ENCODE measurements at places on chromosomes 13 and 19.
A peak's percentile ranks its signal among the peaks of the same experiment; 100 is the strongest.

DNA sequence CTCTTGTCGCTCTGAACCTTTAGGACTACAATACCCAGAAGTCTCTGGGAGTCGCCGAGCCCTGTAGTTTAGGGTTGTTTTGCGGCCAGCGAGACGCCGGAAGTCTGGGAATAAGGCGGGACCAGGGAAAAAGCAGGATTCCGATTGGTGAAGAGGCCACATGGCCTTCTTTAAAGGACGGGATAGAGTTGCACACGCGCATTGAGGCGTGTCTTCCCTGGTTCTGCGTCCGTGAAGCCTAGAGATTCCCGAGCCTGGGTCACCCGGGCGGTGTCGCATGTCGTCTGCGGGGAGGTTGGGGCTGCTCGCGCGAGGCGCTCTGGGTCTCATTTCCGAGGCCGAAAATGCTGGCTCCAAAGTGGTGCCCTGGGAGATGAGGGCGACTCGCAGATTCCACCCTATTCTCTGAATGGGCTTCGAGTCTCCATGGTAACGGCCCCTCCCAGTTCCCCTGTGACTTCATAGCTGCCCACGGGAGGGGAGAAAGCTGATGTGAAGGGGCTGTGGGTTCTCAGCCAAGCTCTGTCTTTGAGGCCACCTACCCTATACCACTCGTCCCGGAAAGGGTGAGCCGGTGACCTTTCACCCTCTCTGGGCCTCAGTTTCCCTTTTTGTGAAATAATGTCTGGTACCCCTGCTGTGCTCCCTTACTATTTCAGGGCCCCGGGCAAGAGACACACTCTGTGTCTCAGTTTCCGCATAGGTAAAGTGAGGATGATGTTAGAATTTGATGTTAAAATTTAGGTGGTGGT is 614 bp upstream of the ZSCAN5A start:
- peak; percentile 94 for DNase-seq

DNA sequence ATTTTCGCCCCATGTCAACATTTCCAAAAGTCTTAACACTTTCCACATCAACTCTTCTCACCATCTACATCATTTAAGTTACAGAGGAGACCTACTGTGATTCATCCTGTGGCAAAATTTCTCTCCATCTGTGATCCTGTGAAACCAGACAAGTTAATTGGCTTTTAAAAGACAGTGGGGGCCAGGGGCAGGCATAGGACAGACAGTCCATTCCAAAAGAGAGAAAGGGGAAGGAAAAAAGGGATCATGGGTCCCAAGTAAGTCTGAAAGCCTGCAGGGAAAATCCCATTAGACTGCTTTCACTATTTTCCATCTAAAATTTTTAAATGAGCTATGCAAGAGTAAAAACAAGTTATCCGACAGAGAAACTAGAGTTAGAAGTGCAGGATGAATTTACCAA is 121.0 kb downstream of the MRPL57 start:
- no peak for DNase-seq

DNA sequence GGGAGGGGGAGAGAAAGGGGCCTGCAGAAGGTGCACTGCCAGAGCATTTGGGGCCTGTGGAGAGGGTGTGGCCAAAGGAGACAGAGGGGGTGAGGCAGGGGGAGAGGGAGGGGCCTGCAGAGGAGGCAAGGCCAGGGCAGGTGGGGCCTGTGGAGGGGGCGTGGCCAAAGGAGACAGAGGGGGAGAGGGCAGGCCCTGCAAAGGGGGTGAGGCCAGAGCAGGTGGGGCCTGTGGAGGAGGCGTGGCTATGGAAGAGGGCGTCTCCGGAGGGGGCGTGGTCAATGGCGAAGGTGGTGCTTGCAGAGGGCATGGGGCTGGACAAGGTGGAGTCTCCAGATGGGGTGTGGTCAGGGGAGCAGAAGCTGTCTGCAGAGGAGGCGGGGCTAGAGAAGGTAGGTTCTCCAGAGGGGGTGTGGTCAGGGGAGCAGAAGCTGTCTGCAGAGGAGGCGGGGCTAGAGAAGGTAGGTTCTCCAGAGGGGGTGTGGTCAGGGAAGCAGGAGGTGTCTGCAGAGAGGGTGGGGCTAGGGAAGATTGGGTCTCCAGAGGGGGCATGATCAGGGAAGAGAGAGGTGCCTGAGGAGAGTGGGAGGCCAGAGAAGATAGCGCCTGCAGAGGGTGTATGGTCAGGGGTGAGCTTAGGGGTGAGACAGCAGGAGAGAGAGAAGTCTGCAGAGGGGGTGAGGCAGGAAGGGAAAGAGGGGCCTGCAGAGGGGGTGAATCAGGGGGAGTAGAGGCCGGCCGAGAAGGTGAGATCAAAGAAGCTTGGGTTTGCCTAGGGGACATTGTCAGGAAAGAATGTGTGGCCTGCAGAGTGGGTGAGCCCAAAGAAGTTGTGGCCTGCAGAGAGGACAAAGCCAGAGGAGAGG is 3.4 kb downstream of the PRR36 start:
- no peak for DNase-seq

- DNase-seq: no peak
Measured at GRCh38 chr13:110442930-110443621, 118.4 kb downstream of the RAB20 start.

DNA sequence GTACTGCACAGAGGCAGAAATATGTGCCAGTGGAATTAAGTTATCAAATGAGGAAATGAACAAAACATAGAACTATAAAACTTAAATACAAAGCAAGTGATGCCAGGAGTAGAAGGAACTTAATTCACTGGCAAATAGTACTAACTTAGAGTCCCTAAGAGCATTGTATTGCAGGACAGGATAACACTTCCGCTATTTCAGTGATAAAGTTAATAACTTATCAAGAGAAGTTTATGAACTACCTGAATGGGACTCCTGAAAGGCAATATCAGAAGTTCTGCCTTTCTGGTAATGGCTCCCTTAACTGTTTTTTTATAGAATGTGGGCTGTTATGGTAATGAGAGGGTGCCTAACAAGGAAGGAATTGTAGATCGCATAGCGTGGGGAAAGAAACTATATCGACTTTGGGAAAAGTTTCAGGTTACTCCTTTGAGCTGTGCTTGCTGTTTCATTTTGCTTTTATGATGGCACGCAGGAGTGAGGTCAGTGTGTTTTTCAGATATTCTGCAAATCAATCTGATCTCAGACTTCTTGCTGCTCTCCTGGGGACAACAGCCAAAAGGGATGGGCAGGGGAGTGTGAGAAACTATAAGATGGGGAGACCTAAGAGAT is 95.3 kb upstream of the MLNR start:
- DNase-seq: no peak

- no peak for DNase-seq
Measured at GRCh38 chr13:63514886-63515285, 2099.2 kb upstream of the PCDH20 start.

- no peak for DNase-seq
Measured at GRCh38 chr19:13989487-13989886, 16.6 kb downstream of the RFX1 start.

- DNase-seq: no peak
Measured at GRCh38 chr19:17490411-17490810, 20.1 kb downstream of the SLC27A1 start.

GRCh38 chr13:101308247-101309013 is 107.9 kb downstream of the NALCN start:
- DNase-seq: no peak

GRCh38 chr13:91220872-91221271 is 126.6 kb upstream of the MIR17HG start:
- DNase-seq: no peak

DNA sequence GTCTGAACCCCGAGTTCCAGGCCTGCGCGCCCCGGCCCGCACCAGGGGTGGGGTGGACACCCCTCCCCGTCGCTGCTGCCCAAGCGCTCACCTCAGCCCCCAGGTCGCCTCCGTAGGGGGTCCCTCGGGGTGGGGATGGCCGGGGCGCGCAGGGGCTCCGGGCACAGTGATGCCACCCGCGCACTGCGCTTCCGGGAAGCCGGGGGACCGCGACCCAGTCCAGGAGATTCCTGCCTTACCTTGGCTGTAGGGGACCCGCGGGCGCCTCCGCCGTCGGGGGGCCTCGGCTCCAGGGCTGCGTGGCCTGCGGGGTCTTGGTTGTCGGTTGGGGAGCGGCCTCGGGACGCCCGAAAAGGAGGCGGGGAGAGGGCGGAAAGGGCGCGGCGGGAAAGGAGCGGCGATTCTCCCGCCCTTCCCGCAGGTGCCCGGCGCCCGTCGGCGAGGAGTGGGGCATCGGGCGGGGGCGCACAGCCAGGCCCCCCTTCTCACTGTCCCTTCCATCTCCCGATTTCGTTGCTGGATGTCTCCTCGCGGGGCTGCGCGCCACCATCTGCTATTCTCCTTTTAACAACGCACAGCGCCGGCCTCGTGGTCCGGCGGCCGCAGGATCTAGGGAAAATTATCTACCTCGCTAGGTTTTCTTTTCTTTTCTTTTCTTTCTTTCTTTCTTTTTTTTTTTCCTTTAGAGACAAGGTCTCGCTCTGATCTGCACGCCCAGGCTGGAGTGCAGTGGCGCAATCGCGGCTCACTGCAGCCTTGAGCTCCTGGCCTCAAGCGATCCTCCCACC is at the start of gene KEAP1:
KEAP1 (minus strand) TSS at position 355 of the 788 bp plus-strand sequence. CDS start 3,323 bp downstream, outside the sequence.
- DNase-seq: peak; percentile 59
